ENCODE measurements at places on chromosomes 11 and 22.

DNA sequence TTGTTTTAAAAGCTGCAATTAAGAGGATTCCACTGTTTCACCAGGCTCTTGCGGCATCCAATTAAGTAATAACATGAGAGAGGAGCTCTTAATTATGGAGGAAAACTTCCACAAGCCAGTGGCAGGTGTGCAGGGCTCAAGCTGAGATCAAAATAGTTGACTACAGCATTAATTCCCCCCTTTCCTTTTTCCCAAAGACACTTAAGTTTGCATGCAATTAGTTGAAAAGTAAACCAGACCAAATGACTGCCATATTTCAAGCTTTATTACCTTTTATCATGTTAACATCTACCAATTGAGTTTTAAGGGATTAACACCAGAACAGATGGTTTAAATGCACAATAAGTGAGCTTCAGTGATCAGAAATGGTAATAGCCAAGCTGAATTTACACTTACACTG lies 32.1 kb downstream of the FAM168A start:
- DNase-seq: no peak

DNA sequence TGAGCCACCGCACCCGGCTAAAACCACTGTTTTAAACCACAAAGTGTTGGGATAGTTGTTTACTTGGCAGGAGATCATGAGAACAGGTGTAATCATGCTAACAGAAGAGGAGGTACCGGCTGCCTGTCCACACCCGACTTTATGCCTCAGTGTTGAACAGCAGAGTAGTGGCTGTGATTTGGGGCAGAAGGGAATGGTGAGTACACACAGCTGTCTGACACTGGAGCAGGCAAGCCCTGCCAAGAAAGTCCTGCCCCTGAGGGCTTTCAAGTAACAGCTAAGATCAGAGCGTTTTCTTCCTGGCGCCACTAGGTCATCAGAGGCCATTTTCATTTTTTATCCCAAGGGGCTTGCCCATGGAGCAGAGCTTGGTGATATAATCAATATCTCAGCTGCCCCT lies 8.1 kb downstream of the CDKN1C start:
- DNase-seq: no peak

DNA sequence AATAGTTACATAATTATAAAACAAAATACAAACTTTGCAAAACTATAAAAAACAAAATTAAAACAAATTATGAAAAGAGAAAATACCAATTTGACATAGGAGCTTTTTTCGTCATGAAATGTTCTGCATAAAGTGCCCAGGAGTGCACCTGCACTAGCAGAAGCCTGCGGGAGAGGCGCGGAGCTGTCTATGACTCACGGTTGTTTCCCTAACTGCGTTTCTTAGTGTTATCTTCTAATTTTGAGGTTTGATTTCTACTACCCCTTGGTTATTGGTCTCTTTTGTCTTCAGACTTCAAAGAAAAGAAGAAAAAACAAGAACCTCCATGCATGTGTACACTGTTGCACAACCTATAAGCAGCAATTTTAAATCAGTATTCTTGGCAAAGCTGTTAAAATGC lies 740.9 kb upstream of the LRRC4C start:
- DNase-seq: no peak

DNA sequence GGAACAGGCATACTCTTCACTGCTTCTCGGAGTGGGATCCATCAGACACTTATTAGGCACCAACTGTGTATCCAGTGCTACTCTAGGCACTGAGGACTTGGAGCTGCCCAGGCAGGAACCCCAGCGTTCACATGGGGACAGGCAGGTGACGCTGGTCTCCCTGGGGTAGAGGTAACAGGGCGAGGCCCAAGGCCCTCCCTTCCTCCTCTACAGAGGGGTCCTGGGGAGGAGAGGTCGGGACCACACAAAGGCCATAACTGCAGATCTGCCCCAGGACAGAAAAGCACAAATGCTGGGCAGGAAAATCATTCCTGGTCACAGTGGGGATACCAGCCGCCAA lies 262.2 kb downstream of the BRD1 start:
- no peak for DNase-seq

- DNase-seq: no peak
Measured at GRCh38 chr22:42383851-42384417, 48.3 kb downstream of the NFAM1 start.

DNA sequence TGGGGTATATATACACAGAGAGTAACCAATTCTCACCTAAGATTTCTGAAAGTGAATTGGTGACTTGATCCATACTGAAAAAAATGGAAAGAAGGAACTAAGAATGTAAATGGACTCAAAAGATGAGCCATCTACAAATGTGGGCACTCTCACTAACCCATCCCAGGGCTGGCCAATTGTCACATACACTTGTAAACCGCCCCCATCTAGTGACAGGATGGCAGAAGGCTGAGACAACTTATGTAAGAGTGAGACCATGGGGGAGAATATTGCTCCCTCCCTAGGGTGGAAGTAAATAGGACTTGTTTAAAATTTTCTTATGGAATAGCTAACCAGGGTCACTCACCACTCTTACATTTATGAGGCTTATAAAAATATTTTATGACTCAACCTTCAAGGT lies 377.1 kb upstream of the ISX start:
- no peak for DNase-seq

DNA sequence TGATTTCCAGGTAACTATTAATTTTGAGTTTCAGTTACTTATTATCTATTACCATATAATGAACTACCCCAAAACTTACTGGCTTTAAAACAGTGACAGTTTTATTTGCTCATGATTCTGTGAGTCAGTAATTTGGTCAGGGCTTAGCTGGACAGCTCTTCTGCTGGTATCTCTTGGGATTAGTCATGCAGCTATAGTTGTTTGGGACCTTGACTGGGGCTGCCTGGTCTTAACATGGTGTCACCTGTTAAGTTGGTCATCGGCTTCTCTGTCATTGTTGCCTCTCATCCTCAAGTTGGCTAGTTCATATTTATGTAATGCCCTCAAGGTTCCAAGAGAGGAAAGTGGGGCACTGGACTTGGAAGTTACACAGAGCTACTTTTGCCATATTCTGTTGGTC lies 177.5 kb downstream of the TMEM135 start:
- DNase-seq: no peak

GRCh38 chr11:64724863-64725532 lies 2.0 kb upstream of the NRXN2 start:
- DNase-seq: no peak

Measured in NCI-H774 (cell line).